ENCODE measurements at places on chromosomes 11 and 22.

DNA sequence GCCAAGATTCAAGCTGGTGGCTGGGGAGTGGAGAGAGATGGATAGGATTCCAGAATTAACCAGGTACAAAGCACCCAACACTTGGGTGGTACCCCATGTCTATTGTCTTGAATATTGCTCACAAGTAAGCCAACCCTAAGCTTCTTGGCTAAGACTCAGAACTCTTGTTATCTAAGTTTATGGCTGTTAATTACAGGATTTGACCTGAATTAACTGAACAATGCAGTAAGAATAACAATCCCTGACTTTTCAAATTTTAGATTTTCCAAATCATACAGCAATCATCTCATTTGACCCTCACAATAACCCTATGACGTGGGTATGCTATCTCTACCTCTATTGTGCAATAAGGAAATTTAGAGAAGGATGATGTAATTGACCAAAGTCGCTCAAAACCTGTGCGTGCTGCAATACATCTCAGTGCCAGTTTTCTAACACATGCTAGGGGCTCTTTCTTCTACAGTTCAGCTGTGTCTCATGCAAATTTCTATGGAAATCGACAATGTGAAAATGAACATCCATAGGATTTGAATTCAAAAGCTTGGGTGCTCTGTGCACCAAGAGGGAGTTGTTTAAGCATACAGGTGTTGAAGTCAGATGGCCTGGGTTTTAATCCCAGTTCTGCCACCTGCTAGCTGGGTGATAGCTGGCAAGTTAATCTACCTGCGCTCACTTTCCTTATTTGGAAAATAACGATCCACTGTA, 40.1 kb upstream of the APLNR start:
- DNase-seq, result no peak

DNA sequence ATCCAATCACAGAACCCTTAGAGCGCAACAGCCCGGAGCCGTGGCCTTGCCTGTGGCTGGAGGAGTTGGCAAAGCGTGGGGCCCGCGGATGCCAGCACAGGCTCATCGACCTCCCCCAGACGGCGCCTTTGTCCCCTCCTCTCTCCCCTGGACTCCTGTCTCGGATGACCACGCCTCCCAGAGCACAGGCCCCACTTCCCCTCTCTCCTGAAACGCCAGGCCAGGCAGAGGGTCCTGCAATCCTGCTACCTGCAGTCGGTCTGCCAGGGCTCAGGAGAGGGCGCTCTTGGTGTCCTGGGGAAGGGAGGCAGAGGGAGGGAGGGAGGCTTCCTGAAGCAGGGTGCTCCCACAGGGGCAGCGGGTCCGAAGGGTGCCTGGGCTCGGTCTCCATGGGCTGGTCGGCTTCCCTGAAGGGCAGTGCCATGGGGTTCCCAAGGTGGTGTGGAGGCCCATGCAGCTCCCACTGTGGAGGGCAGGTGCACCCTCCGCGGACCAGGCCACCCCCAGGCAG, 16.6 kb upstream of the TTLL12 start:
- no peak for DNase-seq

DNA sequence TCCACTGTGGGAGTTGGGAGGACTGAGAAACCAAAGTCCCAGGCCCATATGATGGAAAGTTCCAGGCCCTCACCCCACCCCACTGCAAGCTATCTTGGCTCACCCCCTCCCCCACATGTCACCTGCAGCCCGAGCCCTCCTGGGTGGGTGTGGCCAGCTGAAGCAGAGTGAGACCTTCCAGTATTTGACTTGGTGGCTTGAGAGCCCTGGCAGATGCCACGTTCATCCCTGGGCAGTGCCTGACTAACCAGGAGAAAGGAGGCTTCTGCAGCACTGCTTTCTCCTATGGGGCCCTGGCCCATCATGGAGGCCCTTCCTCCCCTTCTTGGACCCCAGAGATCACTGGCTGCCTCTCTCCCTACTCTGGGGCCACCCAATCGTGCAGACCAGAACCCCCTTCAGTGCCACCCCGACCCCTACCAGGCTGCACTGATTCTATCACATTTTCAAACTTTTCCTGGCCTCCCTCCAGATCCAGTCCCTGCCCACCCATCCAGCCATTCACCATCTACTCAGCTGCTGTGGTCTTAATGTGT, 38.1 kb upstream of the WNT11 start:
- no peak for DNase-seq

- no peak for DNase-seq
These were observed 37.0 kb downstream of the CDPF1 start for GRCh38 chr22:46213052-46213451.

DNA sequence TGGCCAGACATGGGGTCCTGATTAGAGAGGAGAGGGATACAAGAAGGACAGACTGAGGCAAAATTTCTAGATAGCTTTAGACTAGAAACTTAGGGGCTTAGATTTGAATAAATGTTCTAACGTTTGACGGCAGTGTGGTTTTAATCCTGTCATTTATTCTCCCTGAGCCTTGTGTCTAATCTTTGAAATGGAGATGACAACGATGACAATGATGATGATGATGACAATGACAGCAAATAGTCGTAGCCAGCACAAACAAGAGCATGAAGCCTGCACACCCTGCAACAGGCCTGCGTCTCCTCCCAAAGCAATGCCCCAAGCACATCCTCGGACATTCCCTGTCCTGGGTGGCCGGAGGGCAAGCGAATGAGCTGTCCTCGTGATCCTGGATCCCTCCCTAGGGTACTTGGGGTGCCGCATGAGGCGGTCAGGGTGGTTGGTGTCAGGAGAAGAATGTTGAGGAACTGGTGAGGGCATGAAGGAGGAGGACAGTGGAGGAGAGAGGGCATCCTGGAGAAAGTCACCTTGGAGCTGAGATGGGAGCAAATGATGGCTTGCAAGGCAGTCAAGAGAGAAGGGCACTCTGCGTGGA, 502.1 kb upstream of the B3GAT1 start:
- no peak for DNase-seq
